Hindlimb muscle (tissue), 1 donor: ENCODE measurements at places on chromosomes 13 and 19. TPM values are rescaled to one million over a fixed set of nuclear protein-coding genes. Genes with fewer than 3 reads are reported as not detected.

The TMEM238 gene
- polyA plus RNA-seq = 0.32 TPM

The TLE2 gene
- 30.8 TPM for polyA plus RNA-seq

The STOML3 gene
- polyA plus RNA-seq = not detected

DNA sequence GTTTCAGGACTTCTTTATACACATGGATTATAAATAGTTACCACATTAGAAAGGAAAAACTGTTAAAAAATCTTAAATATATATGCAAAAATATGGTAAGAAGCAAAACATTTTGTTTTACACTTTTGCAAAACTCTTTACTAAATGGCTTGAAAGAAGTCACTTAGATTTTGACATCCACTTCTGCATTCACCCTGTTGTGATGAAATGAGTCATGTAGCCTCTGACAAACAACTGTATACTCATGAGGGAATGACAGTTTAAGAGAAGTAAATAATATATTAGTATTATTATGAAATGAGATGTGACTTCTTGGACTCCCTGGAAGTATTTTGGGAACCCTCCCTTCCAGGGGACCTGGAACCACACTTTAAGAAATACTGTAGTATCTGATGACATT is 275.6 kb downstream of the DACH1 start:
- DNase-seq = no peak

DNA sequence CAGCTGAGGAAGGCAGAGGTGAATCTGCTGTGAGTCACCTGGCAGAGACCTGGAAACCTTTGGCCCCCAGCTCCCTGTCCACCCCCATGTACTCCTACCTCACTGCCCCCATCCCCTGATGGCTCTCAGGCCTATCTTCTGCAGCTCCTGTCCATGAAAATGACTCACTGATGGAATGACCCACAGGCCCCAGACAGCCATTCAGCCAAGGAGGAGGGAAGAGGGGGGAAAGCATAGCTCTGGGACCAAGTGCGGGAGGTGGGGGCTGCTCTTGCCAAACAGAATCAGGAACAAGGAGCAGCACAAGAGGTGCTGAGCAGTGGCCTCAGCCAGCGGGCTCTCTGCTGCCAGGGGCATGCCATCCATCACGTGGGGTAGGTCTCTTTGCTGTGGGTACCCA is 111.4 kb upstream of the C1QTNF9B start:
- DNase-seq = no peak
